NCI-H1436 (cell line): ENCODE measurements at places on chromosomes 12 and 14.

DNA sequence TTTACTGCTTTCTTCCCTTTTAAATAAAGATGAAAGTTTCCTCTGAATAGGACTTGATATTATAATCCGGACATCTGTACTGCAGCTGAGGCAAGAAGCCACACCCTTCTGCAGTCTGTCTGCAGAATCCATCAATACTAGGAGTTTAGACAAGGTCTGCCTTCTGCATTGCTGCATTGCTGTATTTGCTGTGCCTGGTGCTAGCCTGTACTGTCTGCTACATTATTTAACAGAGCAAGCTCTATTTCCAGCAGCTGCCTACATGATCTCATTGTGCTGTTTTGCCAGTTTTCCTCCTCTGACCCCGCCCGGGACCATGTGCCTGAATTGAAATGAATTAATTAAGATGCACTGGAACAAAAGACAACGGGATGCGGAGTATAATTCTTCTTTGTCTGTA lies 1.7 kb downstream of the TUBA1A start:
- peak; percentile 61 for DNase-seq

DNA sequence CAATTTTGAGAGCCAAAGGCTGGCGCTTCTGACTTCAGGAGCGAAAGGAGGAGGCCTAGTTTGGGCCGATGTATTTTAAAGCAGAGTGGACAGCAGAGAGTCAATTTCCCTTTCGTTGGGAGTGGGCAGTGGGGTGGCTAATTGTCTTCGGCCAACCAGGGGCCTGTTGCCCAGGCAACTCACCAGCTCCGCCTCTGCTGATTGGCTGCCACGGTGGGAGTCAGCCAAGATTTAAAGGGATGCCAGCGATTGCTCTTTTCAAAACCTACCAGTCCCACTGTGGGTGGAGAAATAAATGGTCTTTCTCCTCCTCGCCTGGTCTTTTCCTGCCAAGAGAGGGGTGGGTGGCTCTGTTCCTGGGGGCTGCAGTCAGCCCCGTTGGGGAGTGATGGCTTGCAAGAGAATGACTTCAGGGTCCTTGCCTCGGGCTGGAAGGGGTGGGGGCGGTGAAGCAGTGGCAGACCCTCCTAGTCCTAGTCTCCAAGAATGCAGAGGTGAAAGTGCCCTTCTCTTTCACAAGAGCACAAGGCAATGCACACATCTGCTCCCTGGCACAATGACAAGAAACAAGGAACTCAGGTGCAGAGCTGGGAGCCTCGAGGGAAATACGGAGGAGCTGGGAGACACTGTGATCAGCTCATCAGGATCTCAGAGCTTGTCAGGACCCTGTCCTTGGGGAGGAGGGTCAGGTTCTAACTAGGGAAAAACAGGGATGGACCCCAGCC lies 37.7 kb downstream of the RASAL1 start:
- no peak for DNase-seq

DNA sequence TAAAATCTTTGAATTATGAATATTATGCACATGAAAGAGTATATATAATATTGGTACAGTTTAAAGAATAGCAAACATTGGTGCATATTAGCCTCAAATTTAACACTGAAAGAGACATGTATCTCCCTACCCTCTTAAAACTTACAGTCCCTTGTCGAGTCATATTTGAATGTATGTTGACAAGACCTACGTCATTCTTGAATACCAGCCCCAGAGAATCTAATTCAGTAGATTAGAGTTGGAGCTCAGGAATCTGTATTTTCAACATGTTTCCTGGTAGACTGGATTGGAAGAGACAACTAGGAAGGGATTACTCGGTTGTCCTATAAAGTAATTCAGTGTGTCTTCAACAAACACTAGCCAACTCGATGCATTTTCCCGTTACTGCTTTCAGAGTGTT lies 104.8 kb downstream of the PDE3A start:
- no peak for DNase-seq

- DNase-seq = no peak
These were observed 1.3 kb downstream of the BHLHE41 start for GRCh38 chr12:26123482-26123980.

DNA sequence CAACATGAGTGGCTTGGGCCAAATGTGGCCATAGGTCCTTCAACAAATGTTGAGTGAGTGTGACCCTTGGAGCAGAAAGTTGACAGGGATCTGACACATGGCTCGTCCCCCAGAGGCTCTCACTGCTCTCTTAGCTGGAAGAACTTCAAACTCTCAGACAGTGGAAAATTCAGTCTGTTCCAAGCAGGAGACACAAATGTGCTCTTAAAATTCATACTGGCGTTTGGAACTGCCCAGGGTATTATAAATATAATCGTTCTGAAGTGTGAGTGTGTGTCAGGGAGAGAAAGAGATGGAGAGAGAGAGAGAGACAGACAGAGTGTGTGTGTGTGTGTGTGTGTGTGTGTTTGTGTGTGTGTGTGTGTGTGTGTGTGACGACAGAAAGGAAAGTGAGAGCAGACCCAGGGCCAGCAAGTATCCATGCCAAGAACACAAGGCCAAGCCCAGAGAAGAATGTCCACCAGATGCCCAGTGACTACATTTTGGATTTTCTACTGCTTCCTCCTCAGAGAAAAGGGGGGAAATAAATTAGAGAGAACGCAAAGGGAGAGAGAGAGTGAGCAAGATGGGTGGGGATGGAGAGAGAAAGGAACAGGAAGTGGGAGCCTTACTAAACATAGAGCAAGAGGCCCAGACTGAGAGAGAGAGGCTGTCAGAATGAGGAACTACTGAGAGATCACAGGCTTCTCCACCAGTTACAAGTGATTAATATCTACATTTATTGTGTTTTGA lies 193.6 kb upstream of the NUDT4 start:
- DNase-seq = no peak

- DNase-seq = no peak
These were observed 9.2 kb downstream of the TTC7B start for GRCh38 chr14:90807060-90807459.

- DNase-seq = no peak
These were observed 28.8 kb upstream of the PTGDR start for GRCh38 chr14:52238682-52239081.

DNA sequence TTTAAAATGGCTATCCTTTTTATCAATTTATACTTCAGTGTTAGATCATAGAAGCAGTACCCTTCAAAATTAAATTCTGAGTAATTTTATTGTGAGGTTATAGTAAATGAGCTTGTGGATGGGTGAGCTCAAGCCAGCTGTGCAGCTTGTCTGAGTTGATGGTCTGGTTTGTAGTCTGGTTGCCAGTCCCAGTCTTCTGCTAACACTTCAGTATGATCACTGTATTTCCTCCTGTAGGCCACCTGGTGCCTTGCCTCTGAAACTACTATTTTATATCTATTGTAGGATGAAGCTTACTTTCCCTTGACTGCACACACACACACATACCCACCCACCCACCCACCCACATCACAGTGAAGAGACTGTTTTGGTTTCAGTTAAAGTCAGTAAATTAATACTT lies 496.4 kb downstream of the PCNX1 start:
- no peak for DNase-seq

- no peak for DNase-seq
These were observed 6.2 kb upstream of the DDX55 start for GRCh38 chr12:123595729-123596128.

DNA sequence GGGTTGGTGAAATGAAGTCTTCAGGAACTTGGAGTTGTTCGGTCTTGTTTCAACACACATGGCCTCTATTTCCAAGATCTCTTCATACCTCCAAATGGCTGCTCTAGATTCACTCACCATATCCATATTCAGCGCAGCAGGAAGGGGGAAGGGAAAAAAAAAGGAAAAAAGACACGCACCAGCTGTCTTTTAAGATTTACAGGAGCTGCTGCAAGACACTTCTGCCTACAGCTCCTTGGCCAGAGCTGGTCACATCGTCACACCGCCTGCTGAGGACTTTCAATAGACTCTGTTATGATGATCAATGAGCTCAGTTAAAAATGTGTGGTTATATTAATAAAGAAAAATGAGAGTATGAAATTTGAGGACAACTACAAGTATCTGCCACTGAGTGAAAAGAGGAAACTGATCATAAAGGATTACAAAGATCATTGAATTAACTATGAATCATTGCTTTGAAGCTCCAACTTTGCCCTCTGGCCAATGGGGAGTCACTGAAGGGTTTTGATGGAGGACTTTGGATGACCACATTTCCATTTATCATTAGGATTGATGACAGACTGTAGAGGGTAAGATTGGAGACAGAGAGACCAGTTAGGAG lies 182.1 kb upstream of the HMGA2 start:
- no peak for DNase-seq

GRCh38 chr12:21828779-21829178 lies 54.3 kb upstream of the KCNJ8 start:
- no peak for DNase-seq

GRCh38 chr12:92747151-92747550 lies 44.4 kb downstream of the PLEKHG7 start:
- no peak for DNase-seq

GRCh38 chr14:58598804-58599525 lies 38.8 kb upstream of the DACT1 start:
- no peak for DNase-seq

DNA sequence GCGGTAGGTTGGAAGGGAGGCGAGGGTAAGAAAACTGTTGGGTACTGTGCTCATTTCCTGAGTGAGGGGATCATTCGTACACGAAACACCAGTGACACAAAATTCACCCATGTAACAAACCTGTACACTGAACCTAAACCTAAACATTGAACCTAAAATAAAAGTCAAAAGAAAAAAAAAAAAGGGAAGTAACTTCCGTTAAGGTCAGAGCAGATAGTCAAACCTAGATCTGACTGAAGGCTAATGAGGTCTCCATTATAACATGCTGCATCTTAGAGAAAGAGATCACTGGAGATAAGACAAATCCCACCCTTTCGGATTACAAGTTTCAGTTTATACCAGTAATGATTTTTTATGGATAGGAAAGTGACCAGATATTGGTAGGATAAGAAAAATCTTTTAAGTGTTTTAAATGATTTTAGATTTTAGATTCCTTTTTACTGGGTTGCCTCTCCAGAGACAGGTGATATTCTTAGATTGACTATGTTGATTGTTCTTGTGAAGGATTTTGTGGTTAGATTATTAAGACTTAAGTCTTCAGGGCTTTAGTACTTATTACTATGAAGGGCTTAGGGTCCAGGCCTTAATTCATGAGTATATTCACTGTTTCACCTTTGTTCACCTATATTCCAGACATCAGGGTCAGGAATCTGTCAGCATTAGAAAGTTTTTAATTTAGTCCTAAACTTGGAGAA lies 11.2 kb upstream of the NCKAP1L start:
- DNase-seq = no peak

- no peak for DNase-seq
These were observed 8.9 kb downstream of the DPPA3 start for GRCh38 chr12:7719946-7720730.

GRCh38 chr12:58368001-58368400 lies 426.6 kb downstream of the ATP23 start:
- DNase-seq = no peak

GRCh38 chr12:52295663-52296062 lies 4.3 kb upstream of the KRT81 start:
- DNase-seq = no peak

DNA sequence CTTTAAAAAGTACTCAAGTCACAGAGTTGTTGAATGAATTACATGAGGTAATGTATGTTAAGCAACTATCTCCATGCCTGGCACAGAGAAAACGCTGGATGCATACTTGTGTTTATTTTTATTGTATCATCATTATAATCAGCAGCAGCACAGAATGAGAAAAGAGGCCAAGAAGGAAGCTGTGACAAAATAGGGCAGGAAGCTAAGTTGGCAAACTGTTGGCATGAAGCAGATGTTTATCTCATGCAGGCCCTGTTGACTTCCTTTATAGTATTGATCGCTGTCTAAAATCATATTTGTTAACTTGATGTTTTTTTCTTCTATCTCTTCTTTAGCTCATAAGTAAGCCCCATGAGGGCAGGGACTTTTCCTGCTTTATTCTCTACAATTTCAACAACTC lies 466.6 kb downstream of the TRHDE start:
- DNase-seq = no peak

- DNase-seq = no peak
These were observed 82.5 kb upstream of the CLMN start for GRCh38 chr14:95402176-95402575.

- DNase-seq = no peak
These were observed 34.4 kb downstream of the BTG1 start for GRCh38 chr12:92111256-92111655.

GRCh38 chr14:103000291-103000921 lies 56.9 kb downstream of the CDC42BPB start:
- DNase-seq = no peak

- no peak for DNase-seq
These were observed 16.6 kb downstream of the RFLNA start for GRCh38 chr12:124311292-124312109.

DNA sequence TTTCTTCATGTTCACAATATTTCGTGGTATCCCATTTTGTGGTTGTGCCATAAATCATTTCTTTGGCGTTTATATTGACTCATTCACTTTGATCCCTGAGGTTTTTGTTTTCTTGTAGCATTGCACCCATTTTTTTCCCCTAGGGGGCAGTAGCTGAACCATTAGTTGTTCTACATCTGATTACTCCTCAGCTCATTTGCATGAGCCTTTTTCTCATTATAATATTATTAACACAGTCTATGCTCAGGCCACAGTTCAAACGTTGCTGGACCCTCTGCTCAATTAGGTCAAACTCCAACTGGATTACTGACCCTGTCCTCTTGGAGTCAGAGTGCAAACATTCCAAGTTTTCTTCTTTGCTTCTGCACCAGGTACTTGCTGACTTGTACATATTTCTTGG lies 475.4 kb upstream of the SEL1L start:
- DNase-seq = no peak

- DNase-seq = no peak
These were observed 765.2 kb downstream of the NOVA1 start for GRCh38 chr14:25832585-25832984.

GRCh38 chr12:98743362-98743953 lies 98.4 kb downstream of the APAF1 start:
- no peak for DNase-seq

DNA sequence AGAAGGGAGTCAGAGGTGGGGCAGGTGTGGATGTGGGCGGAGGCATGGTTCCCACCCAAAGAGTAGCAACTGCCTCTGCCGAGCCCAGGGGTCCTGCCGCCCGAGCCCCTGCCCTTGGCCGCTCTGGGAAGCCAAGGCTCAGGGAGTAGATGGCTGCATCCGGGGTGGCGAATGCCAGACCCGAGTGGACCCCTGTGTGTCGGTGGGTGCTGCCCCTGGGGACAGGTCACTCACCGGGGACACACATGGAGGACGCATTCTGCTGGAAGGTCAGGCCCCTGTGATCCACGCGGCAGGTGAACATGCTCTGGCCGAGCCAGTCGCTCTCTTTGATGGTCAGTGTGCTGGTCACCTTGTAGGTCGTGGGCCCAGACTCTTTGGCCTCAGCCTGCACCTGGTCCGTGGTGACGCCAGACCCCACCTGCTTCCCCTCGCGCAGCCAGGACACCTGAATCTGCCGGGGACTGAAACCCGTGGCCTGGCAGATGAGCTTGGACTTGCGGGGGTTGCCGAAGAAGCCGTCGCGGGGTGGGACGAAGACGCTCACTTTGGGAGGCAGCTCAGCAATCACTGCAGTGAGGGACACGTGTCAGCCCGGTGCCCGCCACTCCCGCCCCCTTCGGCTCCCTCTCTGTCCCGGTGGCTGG lies 329.0 kb downstream of the TMEM121 start:
- no peak for DNase-seq
